ENCODE measurements at places on chromosomes 16 and 17.

- peak; percentile 49 for DNase-seq
Measured at GRCh38 chr17:33506889-33507650, 214.0 kb upstream of the ASIC2 start.

DNA sequence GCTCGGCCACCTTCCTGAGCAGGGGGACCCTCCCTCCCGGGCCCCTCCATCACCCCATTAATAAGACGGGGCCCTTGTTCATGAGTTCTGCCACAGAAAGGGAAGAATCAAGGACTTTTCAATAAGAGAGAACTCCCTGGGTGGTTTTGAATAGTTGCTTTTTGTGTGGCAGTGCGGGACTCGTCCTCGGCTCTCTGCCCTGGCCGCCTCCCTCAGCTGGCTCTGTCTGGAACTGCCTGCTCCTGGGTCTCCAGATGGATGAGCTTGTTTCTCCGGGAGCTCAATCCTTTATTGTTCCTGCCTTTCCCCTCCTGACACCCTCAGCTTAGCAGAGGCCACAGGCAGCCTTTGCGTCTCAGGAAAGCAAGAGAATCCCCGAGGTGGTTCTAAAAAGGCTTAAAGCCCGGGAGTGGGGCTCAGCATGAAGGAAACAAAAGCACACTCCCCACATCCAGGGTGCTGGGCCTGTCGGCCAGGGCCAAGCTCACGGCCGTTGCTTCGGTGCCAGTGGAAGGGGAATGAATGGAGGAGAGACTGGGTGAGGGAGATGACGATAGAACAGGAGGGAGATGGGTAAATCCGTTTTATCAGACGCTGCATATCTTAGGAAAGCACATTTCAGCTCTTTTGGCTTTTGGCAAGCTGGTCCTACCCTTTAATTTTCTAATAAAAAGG lies 60.2 kb downstream of the RAI1 start:
- DNase-seq = no peak

- DNase-seq = no peak
Measured at GRCh38 chr17:22286337-22287041, 594.2 kb downstream of the KCNJ18 start.

- DNase-seq = no peak
Measured at GRCh38 chr17:76003915-76004314, 3.3 kb downstream of the CDK3 start.

DNA sequence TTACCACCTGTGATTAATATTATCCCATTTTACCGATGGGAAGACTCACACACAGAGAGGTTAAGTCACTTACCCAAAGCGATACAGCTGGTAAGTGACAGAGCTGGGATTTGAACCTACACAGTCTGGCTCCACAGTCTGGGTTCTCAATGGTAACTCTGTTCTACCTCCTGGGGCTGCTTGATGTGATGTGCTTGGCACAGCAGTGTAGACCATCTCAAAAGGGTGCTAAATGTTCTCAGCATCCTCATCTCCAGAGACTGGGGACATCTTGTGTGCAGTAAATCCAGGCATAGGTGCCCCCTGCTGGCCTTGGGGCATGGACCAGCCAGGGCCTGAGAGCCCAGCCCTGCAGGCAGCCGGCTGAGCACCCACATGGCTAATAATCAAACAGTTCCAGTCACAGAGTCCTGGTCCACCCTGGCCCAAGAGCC lies 15.4 kb upstream of the KATNB1 start:
- DNase-seq = peak; percentile 73

- DNase-seq = no peak
Measured at GRCh38 chr16:50224286-50224685, 42.1 kb upstream of the ADCY7 start.

GRCh38 chr17:81301195-81302144 lies 6.4 kb upstream of the SLC38A10 start:
- no peak for DNase-seq

DNA sequence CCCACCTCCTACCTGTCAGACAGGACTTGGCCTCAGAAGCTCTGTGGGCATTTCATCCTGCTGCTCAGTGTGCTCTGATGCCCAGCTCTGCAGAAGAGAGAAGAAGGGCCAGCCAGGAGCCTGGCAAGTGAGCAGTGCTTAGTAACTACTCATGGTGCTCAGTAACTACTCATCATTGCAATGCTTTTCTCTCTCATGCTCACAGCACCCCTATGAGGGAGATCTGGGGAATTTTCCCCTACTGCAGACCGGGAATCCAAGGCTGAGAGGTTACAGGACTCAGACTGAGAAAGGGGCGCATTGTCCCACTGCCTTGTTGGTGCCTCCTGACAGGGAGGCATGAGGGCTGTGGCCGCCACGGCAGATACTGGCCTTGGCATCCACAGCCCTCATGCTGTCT lies 261.1 kb downstream of the C16orf95 start:
- DNase-seq = no peak

DNA sequence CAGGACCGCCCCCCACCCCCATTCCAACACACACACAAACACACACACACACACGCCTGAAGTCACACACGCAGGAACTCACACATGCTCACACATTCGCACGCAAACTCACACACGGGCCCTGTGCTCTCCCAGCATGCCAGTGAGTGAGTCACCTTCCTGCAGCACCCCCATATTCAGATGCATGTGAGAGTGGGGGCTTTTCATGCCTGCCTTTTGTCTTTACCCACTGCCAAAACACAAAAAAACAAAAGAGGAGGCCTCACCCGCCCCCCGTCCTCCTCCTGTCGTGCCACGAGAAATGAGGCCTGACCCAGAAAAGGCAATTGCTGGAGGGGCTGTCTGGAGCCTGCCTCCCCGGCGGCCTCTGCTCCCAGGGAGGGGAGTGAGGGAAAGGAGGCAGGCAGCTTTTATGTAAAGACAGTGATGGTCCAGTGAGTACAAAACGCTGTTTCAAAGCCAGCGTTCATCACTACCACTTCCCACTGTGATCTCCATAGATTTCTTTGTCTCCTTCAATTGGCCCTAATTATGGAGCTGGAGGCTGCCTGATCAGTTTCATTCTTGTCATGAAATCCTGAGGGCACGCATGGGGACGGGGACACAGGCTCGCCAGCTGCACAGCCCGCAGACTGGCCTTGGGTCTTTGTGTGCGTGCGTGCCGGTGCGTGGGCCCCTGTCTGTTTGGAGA lies 29.5 kb upstream of the GSE1 start:
- no peak for DNase-seq

- no peak for DNase-seq
Measured at GRCh38 chr17:62935523-62935922, 30.5 kb upstream of the TANC2 start.

DNA sequence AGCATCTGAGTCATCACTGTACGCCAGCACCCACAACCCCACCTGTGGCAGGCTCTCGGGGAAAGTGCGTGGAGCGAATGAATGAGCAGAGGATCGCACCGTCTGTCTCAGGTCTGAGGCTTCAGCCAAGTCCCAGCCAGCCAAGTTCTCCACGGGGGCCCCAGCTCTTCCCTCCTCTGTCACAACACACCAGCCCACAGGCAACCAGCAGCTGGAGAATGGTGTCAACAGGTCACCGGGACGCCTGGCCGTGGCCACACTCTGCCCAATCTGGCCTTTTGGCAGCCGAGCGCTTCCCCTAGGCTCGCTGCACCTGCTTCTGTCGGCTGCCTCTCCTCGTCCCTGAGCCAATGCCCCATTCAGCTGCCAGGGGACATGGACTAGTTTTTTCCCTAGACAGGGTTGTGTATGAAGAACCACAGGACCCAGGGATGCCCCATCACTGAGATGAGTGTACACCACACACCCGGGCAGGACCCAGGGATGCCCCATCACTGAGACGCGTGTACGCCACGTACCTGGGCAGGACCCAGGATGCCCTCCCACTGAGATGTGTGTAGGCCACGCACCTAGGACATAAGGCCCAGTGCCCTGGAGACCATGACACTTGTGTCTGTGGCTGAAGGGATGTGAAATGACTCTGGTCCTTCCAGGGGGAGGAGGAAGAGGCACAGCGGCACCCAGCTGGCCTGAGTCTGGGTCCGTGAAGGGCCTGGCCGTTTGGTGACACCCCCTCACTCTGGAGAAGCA lies 52.8 kb downstream of the ABR start:
- DNase-seq = no peak

GRCh38 chr16:67000384-67001351 lies 12.3 kb downstream of the CES4A start:
- DNase-seq = peak; percentile 98

GRCh38 chr16:70725024-70725911 lies 39.4 kb upstream of the MTSS2 start:
- no peak for DNase-seq

DNA sequence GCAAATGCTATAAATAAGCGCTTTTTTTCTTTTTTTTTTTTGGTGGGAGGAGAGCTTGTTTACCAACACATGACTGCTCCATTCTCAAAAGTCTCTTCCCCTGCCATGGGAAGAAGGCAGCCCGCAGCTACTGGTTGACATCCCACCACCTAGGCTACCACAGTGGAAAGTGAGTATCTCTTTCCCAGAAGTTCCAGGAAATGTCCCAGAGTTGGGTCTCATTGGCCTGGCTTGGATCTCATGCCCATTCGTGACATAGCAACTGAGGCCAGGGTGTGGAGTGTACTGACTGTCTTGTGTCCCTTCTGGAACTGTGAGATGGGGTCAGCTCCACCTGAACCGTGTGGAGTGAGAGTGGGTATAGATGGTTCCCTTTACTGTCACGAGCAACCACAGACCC lies 29.5 kb upstream of the BRD7 start:
- no peak for DNase-seq

GRCh38 chr17:321386-321941 lies 31.1 kb downstream of the RPH3AL start:
- DNase-seq = no peak

DNA sequence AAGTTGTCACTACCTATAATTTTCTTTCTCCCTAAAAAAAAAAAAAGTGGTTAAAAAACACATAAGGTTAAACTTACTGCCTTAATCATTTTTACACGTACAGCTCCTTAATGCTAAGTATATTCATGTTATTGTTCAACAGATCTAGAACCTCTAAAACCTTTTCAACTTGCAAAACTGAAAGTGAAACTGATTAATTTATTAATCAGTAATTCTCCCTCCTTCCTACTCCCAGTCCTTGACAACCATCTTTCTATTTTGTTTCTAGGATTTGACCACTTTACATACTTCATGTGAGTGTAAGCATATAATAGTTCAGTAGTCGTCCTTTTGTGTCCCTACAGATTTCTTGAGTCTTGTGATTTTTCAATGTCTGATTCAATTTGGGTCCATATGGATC lies 251.4 kb upstream of the KIF2B start:
- no peak for DNase-seq

DNA sequence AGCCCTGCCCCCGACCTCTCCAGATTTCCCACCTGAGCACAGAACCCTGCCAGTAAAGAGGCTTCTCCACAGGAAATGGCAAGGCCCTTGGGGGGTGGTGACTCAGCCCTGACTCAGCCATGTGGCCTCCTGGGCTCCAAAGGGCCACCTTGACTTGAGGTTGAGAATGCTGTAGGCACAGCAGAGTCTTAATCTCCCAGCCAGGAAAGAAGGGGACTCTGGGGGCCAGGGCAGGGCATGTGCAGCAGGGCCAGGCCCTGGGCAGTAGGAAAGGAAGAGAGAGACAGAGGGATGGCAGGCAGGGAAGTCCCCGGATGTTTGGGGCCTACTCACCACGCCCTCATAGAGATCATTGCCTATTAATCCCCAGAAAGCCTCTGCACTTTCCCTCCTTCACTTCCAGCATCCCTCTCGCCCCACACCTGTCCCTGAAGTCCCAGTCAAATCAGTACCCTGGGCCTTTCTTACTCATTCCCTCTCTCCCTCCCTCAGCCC lies 4.8 kb upstream of the ITGA3 start:
- DNase-seq = peak; percentile 61

DNA sequence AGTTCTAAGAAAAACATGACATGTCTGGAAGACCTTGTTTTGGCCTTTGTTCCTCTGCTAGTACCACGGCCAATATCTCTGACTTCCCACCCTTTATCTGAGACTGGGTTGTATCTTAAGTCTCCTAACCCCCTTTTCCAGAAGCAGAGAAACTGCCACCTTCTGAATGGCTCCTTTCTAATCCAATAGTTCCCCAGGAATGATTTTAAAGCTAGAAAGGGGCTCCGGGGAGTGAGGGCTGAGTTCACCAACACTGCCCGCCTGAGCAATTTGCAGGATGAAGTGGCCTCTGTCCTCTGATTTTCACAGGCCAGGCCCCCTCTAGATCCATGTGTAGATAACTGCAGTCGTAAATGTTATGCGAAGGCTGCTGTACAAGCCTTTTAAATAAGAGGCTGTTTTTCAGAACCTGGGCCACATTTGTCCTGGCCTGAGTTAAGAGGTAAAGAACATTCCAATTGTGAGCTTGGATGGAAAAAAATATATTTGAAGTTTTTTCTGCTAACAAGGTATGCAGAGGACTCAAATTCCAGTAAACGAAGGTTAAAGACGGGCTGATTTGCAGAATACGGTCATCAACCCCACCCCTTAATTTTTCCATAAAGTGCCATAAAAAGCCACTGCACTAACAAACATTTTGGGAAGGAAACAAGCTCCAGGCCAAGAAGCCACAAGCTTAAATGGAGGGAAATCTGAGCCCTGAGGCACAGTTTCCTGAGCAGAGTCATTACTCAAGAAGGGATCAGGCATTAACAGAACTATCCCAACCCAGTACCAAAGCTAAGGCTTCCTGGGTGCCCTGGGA lies 117.0 kb upstream of the MAF start:
- DNase-seq = no peak

DNA sequence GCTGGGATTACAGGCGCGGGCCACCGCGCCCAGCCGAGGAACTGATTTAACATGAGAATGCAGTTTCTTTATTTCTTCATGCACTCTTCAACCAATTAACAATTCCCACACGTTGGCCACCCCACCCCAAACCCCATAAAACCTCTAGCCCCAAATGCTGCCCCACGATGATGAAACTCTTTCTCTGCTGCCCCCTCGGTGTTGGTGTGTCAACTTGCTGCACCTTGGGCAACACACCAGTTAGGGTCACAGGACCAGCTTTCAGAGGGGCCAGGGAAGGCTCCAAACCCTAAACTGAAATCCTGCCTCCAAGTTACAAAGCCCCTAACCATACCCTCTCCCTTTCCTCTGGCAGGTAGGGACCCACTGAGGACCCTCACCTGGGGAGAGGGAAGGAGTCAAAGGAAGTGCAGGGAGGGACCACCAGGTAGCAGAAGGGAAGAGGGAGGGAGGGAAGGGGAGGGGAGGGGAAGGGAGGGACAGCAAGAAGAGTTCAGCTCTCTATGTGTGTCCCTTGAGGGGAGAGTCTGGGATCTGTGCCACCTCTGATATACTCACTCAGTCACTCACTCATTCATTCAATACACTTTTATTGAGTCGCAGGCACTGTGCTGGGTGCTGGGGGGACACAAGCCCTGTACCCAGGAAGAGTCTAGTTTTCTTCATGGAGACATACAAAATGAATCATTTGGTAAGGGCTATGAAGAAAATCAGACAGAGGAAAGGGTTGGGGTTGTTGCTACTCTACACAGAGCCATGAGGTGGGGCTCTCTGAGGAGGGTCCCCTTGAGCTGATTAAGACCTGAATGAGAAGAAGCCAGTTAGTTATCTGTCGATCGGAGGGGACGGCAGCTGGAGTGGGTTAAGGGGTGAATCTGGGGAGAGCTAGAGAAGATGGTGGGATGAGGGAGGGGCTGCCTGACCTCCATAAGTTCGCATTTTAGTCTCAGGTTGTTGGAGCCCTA lies 3.9 kb downstream of the PLXDC1 start:
- DNase-seq = no peak
